Smooth muscle cell of the coronary artery (primary cell): ENCODE measurements at places on chromosomes 13 and 19. TPM values are rescaled to one million over a fixed set of nuclear protein-coding genes. Genes with fewer than 3 reads are reported as not detected.

MEIOSIN gene
- total RNA-seq = not detected in 2 replicates

KLHL1 gene
- total RNA-seq = not detected in 2 replicates

FRY gene
- total RNA-seq = 5.4 and 11.6 TPM in 2 replicates

WDR88 gene
- total RNA-seq = not detected in 2 replicates

ZNF66 gene
- 0.82 and 1.3 TPM in 2 replicates for total RNA-seq

CGB2 gene
- not detected in 2 replicates for total RNA-seq
